CD4-positive, alpha-beta T cell treated with Interferon gamma for 1 hour (primary cell): ENCODE measurements at places on chromosomes 5 and 9.
A peak's percentile ranks its signal among the peaks of the same experiment; 100 is the strongest.

- no peak for DNase-seq
Measured at GRCh38 chr5:73818357-73818756, 192.4 kb downstream of the ARHGEF28 start.

DNA sequence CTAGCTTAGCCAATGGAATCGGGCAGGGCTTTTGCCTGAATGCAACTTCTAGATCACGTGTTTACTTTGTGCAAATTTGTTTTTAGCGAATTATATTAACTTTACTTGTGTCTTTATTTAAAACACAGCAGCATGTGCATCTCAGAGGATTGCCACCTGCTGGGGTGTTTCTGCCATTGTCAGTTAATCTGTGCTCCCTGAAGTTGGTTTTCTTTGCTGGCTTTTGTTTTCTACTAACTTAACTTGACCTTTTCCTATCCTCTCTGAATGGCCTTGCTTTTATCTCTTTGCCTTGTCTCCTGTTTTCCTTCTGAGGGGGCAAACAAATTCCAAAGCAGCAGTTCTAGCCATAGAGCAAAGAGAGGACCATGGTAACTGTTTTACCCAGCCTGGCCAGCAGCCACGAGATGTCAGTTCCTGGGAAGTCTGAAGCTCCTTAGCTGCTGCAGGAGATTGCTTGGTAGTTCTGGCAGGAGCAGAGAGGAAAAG lies 67.6 kb downstream of the ARHGEF28 start:
- DNase-seq, result no peak

DNA sequence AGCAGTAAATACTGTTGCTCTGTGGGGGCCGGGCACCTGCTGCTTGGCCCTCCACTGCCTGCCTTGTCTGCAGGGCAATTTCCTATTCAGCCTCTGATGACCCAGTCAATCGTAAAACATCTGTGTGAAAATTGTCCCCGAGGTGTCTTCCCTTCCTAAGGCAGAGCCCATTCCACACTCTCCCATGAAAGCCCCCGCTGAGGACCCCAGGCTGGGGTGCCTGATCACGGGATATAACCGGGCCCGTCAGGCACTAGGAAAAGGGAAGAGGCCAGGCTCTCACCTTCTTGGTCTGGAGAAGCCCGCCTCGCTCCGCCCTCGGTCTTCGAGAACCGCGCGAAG lies 27.2 kb upstream of the SCGB3A1 start:
- DNase-seq, result no peak

DNA sequence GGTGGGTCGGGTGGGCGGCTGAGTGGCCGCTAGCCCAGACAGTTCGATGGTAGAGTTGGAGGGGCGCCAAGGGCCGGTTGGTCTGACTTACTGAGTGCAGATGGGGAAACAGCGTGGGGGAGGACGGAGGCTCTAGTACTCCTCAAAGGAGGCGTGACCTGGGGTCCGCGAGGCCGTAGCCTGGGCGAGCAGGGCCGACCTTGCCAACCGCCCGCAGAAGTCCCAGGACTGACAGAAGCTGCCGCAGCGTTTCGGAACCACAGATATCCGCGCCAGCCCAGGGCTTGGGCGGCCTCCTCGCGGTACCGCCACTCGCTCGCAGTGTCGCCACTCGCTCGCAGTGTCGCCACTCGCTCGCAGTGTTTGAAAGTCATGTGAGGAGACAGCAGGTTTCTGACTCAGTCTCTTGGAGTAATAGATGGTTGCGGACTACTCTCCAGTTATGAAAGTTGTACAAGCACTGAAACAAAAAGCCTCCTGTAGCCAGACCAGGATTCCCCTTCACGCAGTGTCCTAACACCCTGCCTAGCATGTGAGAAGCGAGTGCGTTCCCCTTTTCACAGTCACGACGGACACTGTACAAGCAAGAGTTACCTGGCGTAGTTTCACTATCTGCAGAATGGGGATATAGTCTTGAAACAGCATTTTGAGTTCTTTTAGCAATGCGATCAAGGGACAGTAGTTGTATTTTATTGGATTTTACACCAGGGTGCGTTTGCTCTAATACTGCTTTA lies 674 bp downstream of the TMEM38B start:
- peak; percentile 54 for DNase-seq

DNA sequence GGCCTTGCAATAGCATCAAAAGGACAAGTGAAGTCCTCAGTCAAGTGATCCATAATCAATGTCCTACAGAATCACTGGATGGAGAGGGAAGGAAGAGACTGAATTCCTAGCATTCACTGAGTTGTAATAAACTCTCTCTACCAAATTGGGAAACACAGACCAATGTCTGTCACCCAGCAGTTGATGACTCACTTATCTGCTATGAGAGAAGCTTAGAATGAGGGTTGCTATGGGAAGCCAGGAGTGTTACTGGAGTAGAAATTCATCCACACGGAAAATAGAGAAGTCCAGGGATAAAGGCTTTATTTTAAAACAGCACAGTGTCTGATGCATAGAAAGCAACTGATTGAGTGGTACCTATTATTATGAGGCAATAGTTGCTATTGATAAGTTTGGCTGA lies 407.4 kb downstream of the BRINP1 start:
- no peak for DNase-seq

- DNase-seq, result no peak
Measured at GRCh38 chr9:129322641-129323375, 144.7 kb upstream of the IER5L start.

GRCh38 chr9:137266585-137267453 lies 10.7 kb upstream of the TOR4A start:
- DNase-seq, result no peak

DNA sequence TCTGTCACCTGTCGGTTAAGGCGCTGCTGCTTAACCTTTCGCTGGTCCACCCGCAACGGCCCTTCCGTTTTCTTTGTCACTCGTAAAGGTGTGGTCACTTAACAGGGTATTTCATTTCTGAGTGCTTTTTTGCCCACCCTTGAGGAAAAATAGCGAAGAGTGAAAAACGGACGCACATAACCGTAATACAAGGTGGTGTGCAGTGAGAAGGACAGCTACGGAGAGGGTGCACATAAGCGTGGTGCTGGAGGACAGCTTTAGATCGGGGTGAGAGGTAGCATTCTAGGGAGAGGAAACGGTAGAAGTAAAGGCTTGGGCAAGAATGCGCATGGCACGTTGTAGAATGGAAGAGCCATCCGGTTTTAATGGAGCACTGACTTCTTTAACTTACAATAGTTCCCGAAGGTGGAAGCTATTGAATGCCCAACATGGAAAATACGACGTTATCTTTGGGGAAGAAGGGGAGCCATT lies 761 bp downstream of the CCT5 start:
- DNase-seq, result no peak

- DNase-seq, result no peak
Measured at GRCh38 chr5:158033724-158034123, 174.8 kb upstream of the CLINT1 start.

- DNase-seq, result no peak
Measured at GRCh38 chr5:39092581-39093351, 18.6 kb upstream of the RICTOR start.

GRCh38 chr9:109639674-109640579 lies 140.1 kb upstream of the PALM2AKAP2 start:
- no peak for DNase-seq

GRCh38 chr9:92480291-92480771 lies 2.0 kb downstream of the ASPN start:
- DNase-seq, result no peak

DNA sequence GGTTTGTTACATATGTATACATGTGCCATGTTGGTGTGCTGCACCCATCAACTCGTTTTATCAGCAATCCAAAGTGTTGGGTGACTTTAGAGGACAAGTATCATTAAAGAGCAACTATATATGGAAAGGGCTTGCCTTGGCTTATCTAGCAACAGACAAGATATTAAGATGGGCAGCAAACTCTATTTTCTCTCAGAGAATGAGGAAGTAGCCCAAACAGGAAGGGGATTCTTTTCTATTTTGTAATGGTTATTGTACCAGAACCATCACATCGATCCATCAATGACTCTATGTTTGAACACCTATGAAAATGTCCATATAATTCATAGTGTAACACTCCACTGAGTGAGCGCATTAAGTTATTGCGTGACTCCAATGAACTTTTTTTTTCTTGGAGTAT lies 260.1 kb upstream of the SLC24A2 start:
- DNase-seq, result no peak

- no peak for DNase-seq
Measured at GRCh38 chr5:56514245-56514644, 281.1 kb upstream of the ANKRD55 start.

- DNase-seq, result no peak
Measured at GRCh38 chr9:79817438-79818004, 245.8 kb downstream of the TLE4 start.

- no peak for DNase-seq
Measured at GRCh38 chr9:129183495-129184218, 5.6 kb upstream of the IER5L start.

DNA sequence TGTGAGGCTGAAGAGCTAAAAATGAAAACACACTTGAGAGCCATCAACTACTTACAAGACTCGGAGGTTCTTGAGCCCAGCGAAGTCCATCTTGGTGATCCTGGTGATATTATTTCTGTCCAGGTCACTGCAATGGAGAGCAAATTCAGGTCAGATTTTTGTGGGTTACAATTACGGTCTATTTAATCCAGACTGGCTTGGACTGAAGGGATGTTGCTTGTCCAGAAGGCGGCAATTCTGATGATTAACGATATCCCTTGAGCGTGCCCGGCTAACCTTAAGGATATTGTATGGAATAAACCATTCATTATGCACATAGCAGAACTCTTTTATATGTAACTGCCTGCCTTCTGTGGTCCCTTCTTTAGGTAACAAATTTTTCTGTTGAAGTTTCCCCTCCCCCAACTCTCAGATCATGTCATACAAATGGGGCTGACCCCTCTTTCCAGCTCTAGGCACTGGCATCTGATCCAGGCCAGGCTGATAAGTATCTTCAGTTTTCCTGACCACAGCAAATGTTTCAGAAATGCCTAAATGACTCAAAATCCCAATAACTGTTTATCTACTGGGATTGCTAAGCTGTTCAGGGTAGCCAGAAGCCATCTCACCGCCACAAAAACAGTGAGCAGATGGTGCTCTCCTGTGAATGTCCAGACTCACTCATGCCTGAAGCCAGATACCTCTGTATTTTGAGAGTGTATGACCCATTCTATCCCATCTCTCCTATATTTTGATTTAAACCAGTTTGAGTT lies 49.4 kb downstream of the SLIT3 start:
- no peak for DNase-seq

DNA sequence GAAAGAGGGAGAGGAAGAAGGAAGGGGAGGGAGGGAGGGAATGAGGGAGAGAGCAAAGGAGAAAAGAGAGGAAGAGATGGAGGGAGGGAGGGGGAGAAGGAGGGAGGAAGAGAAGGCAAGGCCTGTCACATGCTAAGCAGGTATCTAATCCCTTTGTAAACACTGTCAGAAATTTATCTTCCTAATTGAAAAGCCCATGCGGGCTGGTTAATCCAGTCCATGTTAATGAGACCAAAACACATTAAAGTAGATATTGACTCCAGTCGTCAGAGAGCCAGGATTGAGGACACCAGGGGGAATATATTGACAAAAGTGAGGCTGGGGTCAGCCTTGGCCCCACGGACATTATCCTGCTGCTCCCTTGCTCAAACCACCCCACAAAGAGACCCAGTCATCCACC lies 37.4 kb upstream of the ALDH1B1 start:
- no peak for DNase-seq

- no peak for DNase-seq
Measured at GRCh38 chr5:50874306-50875001, 208.0 kb downstream of the PARP8 start.

- no peak for DNase-seq
Measured at GRCh38 chr9:9410736-9411135, 1202.1 kb downstream of the PTPRD start.

DNA sequence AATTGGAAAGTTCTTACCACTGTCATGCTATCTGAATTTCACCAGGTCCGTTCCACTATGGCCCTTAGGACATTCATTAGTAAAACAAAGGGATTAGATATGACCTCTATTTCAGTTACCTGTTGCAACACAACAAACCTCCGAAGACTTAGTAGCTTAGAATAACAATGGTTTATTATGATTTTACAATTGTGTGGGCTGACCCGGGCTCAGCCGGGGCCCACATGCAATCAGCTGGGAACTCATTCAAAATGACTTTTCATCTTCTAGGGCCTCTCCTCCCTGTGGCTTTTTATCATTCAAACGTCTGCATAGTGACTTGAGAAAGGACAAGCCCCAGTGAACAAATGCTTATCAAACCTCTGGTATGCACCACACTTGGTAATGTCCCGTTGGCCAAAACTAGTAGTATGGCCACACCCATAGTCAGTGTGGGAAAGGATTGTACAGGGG lies 2.3 kb upstream of the FBXW11 start:
- no peak for DNase-seq

GRCh38 chr9:121285835-121286687 lies 18.1 kb downstream of the GSN start:
- no peak for DNase-seq

- no peak for DNase-seq
Measured at GRCh38 chr9:38388283-38389223, 3.9 kb upstream of the ALDH1B1 start.

- DNase-seq, result no peak
Measured at GRCh38 chr9:84667571-84668195, 1.8 kb upstream of the NTRK2 start.

GRCh38 chr9:14326264-14326826 lies 12.4 kb upstream of the NFIB start:
- no peak for DNase-seq

- DNase-seq, result no peak
Measured at GRCh38 chr9:135888766-135889394, 18.5 kb downstream of the CAMSAP1 start.

- DNase-seq, result no peak
Measured at GRCh38 chr9:7542693-7543092, 256.9 kb downstream of the DMAC1 start.

- no peak for DNase-seq
Measured at GRCh38 chr9:106761493-106761892, 101.5 kb upstream of the ZNF462 start.

- DNase-seq, result no peak
Measured at GRCh38 chr5:135877570-135878155, 18.0 kb downstream of the IL9 start.

DNA sequence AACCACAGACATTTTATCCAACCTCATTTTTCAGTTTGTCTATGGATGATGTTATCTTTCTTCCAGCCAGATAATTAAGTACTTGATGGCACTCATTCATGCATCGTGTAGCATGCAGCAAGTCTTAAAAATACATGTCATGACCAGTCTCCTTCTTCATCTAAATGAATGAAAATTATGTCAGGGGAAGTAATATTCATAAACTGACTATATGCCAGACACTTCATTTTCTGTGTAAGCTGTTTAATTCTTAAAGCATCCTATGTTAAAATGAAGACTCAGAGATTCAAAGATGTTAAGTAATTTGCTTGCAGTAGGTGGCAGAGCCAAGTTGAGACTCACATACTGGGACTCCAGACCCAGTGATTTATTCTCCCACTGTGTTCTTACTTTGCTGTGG lies 181.7 kb upstream of the CD180 start:
- DNase-seq, result no peak

- no peak for DNase-seq
Measured at GRCh38 chr5:127280491-127281220, 9.9 kb upstream of the MEGF10 start.
